CD4-positive, alpha-beta T cell (primary cell): ENCODE measurements at places on chromosomes 11 and 22. TPM values are rescaled to one million over a fixed set of nuclear protein-coding genes. Genes with fewer than 3 reads are reported as not detected.

- DNase-seq, result no peak
- no peak overlapping the region for H3K4me3 ChIP-seq
- H3K27me3 ChIP-seq, result peaks cover 2% of the 10 kb centered on the region
- H3K4me1 ChIP-seq, result no peaks in the 10 kb centered on the region
- no peaks in the 10 kb centered on the region for H3K36me3 ChIP-seq
- no peak overlapping the region for H3K27ac ChIP-seq
These were observed 113.7 kb downstream of the EFCAB6 start for GRCh38 chr22:43698403-43698802.

GRCh38 chr11:9565822-9566560 lies 7.5 kb upstream of the WEE1 start:
- H3K36me3 ChIP-seq, result no peaks in the 10 kb centered on the region
- peaks cover 9% of the 10 kb centered on the region for H3K4me1 ChIP-seq
- peak; percentile 19 for DNase-seq
- no peak overlapping the region for H3K27ac ChIP-seq

DNA sequence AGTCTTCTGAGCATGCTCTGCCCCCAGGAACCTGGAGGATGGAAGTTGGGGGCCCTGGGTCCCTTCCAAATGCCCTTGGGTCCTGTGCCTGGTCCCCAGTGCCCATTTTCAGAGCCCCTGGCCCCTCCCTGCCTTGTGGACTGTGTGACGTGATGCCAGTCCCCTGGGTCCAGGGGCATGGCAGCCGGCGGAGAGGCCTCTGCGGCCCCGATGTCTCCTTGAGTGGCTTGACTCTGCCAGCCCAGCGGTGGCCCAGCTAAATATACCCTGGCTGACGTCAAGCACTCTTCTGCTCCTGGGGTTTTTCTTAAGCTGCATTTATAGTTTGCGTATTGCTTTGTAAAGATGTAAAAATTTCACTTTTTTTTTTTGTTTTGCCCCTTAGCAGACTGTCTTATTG lies 35.2 kb upstream of the PARVG start:
- H3K36me3 ChIP-seq, result peaks cover 3% of the 10 kb centered on the region
- no peak overlapping the region for H3K4me3 ChIP-seq
- H3K27ac ChIP-seq, result no peak overlapping the region
- no peak for DNase-seq
- no peaks in the 10 kb centered on the region for H3K4me1 ChIP-seq

GRCh38 chr11:123360267-123360936 lies 69.7 kb upstream of the GRAMD1B start:
- no peak overlapping the region for H3K27ac ChIP-seq
- peaks cover 7% of the 10 kb centered on the region for H3K27me3 ChIP-seq
- no peaks in the 10 kb centered on the region for H3K36me3 ChIP-seq
- no peak for DNase-seq
- peaks cover 12% of the 10 kb centered on the region for H3K4me1 ChIP-seq
- H3K4me3 ChIP-seq, result no peak overlapping the region

DNA sequence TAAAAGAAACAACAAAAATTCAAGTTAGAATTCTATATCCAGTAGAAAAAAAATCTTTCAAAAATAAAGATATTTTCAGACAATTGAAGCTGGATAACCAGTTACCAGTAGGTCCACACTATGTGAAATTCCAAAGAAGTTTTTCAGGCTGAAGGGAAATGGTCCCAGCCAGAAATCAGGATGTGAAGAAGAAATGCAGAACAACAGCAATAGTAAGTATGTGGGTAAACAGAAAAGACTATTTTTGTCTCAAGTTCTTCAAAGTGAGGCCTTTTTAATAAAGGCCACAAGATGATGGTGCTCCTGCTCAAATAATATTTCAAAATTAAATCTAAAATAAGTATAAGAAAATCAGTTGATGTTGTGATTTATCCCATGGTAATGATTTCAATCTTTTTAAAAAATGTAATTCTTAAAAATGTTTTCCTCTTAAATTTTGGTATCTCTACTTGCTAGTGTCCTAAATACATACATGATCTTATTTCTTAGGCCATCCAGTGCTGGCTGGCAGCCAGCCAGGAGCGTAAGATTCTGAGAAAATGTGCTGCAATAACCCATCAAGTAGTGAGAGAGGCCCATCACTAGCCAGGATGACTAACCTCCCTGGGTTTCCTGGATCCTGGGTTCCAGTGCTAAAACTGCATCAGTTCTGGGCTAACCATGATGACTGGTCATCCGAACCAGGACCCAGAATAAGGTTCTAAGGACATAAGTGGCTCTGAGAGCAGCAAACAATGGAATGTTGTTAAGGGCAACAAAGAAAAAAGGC lies 15.6 kb upstream of the UCP3 start:
- H3K27ac ChIP-seq, result no peak overlapping the region
- peaks cover 41% of the 10 kb centered on the region for H3K4me1 ChIP-seq
- H3K4me3 ChIP-seq, result no peak overlapping the region
- H3K36me3 ChIP-seq, result peaks cover 3% of the 10 kb centered on the region
- H3K27me3 ChIP-seq, result no peaks in the 10 kb centered on the region

GRCh38 chr11:67523556-67524479 lies 572 bp upstream of the CABP2 start:
- no peaks in the 10 kb centered on the region for H3K27me3 ChIP-seq
- no peak overlapping the region for H3K4me3 ChIP-seq
- H3K36me3 ChIP-seq, result no peaks in the 10 kb centered on the region

GRCh38 chr22:20729194-20729593 lies 44.7 kb upstream of the SERPIND1 start:
- no peak for DNase-seq
- no peaks in the 10 kb centered on the region for H3K27me3 ChIP-seq
- H3K27ac ChIP-seq, result no peak overlapping the region

GRCh38 chr22:49420651-49421050 lies 407.0 kb downstream of the BRD1 start:
- peaks cover 2% of the 10 kb centered on the region for H3K27me3 ChIP-seq
- H3K27ac ChIP-seq, result no peak overlapping the region

DNA sequence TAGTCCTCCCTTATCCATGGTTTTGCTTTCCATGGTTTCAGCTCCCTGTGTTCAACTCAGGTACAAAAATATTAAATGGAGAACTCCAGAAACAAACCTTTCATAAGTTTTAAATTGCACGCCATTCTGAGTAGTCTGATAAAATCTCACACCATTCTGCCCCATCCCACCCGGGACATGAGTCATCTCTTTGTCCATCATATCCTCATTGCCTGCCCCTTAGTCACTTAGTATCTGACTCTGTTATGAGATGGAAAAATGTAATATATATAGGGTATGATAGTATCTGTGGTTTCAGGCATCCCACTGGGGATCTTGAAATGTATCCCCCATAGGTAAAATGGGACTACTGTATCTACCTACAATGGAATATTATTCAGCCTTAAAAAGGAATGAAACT lies 35.5 kb upstream of the FGF3 start:
- H3K27ac ChIP-seq, result no peak overlapping the region
- H3K4me3 ChIP-seq, result no peak overlapping the region
- H3K27me3 ChIP-seq, result peaks cover 21% of the 10 kb centered on the region
- no peaks in the 10 kb centered on the region for H3K4me1 ChIP-seq

The XNDC1N gene
- total RNA-seq, result 15.7 TPM

The SCUBE1 gene
- not detected for total RNA-seq

The POLA2 gene
- 9.6 TPM for total RNA-seq

The POLR3H gene
- 17.3 TPM for total RNA-seq

The SCGB1C1 gene
- not detected for total RNA-seq

The MS4A6E gene
- not detected for total RNA-seq

The PKP3 gene
- 0.60 TPM for total RNA-seq

The CCS gene
- total RNA-seq, result 25.4 TPM
